RWPE2 (cell line): ENCODE measurements at places on chromosomes 2 and 18.

DNA sequence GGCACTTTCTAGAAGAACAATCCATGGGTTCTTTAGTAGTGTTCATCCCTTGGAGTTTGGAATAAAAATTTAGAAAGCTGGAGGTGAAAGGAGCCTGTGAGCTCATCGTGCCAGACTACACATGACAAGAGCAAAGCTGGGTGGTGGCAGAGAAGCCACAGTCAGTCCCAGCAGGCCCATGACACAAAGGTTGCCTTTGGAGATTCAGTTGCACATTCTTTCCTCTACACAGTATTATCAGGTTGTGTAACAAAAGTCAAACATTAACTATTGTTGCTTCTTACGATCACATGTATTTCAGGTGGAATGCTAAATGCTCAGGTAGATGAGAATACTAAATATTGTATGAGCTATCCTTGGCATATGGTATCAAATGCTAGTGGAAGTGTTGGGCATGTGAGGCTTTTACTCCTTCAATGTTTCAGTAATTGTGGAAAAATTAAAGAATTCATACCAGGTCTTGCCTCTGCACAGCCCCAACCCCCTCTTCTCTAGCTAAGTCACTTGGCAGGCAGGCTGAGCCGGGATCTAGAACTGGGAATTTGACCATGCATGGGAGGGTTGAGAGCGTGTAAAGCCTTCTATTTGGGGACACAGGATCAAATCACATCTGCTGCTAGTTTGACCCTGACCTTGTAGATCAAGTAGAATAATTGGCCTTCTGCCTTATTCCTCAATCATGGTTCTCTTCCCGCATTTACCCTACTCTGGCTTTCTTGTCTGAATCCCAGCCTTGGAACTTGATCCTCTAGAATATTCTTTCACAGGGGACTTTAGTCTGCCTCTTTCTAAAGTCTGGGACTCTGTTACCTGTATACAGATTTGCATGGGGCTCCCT lies 230.9 kb downstream of the GCA start:
- no peak overlapping the region for H3K4me3 ChIP-seq
- H3K4me1 ChIP-seq, result no peaks in the 10 kb centered on the region
- no peaks in the 10 kb centered on the region for H3K36me3 ChIP-seq
- no peaks in the 10 kb centered on the region for H3K27me3 ChIP-seq

DNA sequence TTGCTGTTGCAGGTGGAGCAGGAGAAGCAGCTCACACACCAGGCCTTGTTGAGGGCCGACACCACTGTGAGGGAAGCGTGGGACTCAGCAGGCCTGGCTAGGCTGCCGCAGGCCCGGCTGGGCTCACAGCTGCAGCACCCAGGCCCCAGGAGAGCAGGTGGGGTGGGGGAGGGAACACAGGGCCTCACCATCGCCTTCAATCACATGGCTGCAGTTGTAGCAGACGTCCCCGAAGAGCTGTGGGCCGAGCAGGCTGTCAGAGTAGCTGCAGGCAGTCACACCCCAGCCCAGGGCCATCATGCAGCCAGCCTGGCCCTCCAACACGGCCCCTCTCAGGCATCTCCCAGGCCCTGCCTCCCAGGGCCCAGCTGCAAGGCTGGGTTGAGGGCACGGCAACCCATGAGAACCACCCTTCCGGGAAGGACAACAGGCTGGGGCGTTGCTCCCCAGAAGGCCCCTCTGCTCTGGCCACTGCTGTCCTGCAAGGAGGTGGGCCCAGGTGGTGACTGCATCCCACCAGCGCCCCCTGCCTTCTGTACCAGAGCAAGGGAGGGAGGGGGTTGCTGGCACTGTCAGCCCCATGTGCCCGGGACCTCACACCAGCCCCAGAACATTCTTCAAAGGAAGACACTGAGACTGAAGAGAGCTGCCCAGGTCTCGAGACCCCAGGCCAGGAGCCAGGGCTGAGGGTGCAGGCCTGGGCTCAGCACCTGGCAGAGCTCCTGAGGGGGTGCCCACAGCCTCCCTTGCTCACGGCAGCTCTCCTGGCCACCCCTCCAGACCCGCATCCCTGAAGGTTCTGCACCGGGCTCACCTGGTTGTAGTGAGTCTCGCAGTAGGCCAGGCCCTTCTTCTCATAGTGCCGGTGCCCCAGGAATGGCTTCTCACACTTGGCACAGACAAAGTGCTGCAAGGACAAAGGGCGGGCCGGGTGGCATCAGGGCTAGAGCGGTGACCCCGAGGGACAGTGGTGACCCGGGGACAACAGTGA lies 5.6 kb upstream of the GPR17 start:
- DNase-seq, result no peak
- H3K27me3 ChIP-seq, result no peaks in the 10 kb centered on the region
- H3K27ac ChIP-seq, result no peak overlapping the region

GRCh38 chr2:152067823-152068222 lies 31.0 kb downstream of the CACNB4 start:
- H3K4me3 ChIP-seq, result no peak overlapping the region
- no peaks in the 10 kb centered on the region for H3K4me1 ChIP-seq
- no peak overlapping the region for H3K27ac ChIP-seq
- H3K27me3 ChIP-seq, result no peaks in the 10 kb centered on the region

GRCh38 chr18:31204166-31204565 lies 41.5 kb upstream of the DSC1 start:
- H3K36me3 ChIP-seq, result no peaks in the 10 kb centered on the region
- H3K4me3 ChIP-seq, result no peak overlapping the region
- H3K27me3 ChIP-seq, result no peaks in the 10 kb centered on the region
- peaks cover 14% of the 10 kb centered on the region for H3K4me1 ChIP-seq
- H3K27ac ChIP-seq, result no peak overlapping the region
- no peak for DNase-seq

- no peak for DNase-seq
- H3K4me3 ChIP-seq, result no peak overlapping the region
- H3K36me3 ChIP-seq, result no peaks in the 10 kb centered on the region
- H3K27me3 ChIP-seq, result no peaks in the 10 kb centered on the region
These were observed 234.5 kb downstream of the VAPA start for GRCh38 chr18:10148189-10148929.
